ENCODE measurements at places on chromosomes 5 and 9.

DNA sequence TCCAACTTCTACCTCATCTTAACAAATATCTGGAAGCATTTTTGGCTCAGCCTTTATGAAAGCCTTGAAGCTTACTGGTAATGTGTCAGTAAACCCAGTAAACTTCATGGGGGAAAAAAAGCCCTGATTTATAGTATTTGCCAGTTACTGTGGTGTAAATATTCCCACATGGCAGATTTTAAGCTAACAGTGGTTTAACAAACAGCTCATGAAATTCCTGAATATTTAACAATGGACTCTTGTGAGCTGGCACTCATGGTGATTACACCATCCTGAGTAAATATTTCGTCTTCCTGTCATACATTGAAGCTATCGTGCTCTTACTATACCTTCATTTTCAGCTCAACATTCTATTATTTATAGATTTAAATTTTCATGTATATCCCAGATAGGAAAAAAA is 57.0 kb upstream of the ACOT12 start:
- DNase-seq: no peak
- H3K36me3 ChIP-seq: no peaks in the 10 kb centered on the region

DNA sequence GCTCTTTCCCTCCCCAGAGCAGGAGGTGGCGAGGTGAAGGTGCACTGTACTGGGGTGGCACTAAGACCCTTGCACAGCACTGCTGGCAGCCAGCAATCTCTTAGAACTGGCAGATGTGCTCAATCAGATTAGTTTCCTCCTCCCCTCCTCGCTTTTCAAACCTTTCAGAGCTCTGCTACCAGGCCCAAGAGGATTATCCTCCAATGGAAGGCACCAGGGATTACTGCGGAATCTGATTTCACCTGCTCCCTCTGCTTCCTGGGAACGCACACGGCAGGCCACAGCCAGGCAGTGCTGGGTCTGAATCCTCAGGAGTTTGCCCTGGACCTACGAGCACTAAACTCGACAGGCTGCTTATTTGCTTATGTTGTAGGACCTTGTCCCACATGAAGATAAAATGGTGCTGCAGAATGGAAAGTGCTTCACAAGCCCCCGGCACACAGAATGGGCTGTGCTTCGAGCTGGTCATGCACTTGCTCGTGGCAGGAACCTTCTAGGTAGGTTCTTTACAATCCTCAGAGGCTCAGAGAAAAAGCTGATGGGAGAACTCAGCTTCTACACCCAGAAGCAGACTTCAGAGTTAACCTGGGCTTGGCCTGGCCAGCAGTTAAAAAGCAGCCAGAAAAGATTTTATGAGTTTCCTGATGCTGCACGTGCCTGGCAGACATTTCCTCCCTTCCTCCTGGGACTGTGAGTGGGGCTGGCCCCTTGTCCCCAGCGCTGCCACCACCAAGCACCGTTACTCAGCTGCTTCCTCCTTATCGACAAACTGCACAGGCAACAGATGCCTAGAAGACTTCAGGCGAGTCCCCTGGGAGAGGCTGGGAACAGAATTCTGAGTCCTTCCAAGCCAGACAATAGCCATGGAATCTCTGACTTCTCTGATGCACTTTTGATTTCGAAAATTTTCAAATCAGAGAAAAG is 33.1 kb downstream of the FABP6 start:
- H3K4me3 ChIP-seq: no peak overlapping the region
- no peaks in the 10 kb centered on the region for H3K36me3 ChIP-seq
- H3K4me1 ChIP-seq: no peaks in the 10 kb centered on the region
- no peak overlapping the region for H3K27ac ChIP-seq
- H3K27me3 ChIP-seq: no peaks in the 10 kb centered on the region

GRCh38 chr9:119839888-119840287 is 470.7 kb upstream of the BRINP1 start:
- no peak for DNase-seq
- no peaks in the 10 kb centered on the region for H3K27me3 ChIP-seq
- H3K4me3 ChIP-seq: no peak overlapping the region
- no peaks in the 10 kb centered on the region for H3K36me3 ChIP-seq
- H3K27ac ChIP-seq: peak overlapping the region; percentile 27

- H3K36me3 ChIP-seq: no peaks in the 10 kb centered on the region
- no peak overlapping the region for H3K27ac ChIP-seq
- H3K4me1 ChIP-seq: no peaks in the 10 kb centered on the region
- no peak for DNase-seq
- H3K27me3 ChIP-seq: no peaks in the 10 kb centered on the region
These were observed 138.0 kb upstream of the GHR start for GRCh38 chr5:42285230-42285629.

GRCh38 chr5:73188764-73189531 is 16.0 kb downstream of the TMEM174 start:
- H3K27ac ChIP-seq: no peak overlapping the region
- no peak for DNase-seq
- no peaks in the 10 kb centered on the region for H3K36me3 ChIP-seq
- no peaks in the 10 kb centered on the region for H3K27me3 ChIP-seq

- DNase-seq: no peak
- no peaks in the 10 kb centered on the region for H3K36me3 ChIP-seq
- H3K27me3 ChIP-seq: no peaks in the 10 kb centered on the region
- no peaks in the 10 kb centered on the region for H3K4me1 ChIP-seq
- no peak overlapping the region for H3K27ac ChIP-seq
These were observed 16.3 kb upstream of the SLC6A19 start for GRCh38 chr5:1185038-1185627.
